ENCODE measurements at places on chromosomes 1 and 21.
A peak's percentile ranks its signal among the peaks of the same experiment; 100 is the strongest.

- H3K27me3 ChIP-seq, result no peaks in the 10 kb centered on the region
- peaks cover 17% of the 10 kb centered on the region for H3K4me1 ChIP-seq
Measured at GRCh38 chr1:225653463-225654276, 747 bp upstream of the ENAH start.

GRCh38 chr1:84690397-84691121, at the start of gene SSX2IP:
Gene SSX2IP (minus strand): TSS chr1:84690461. CDS start chr1:84671219, 19,242 bp downstream.
- peak; percentile 99 for DNase-seq
- H3K27me3 ChIP-seq, result no peaks in the 10 kb centered on the region
- H3K27ac ChIP-seq, result peak within 1 kb of the TSS; percentile 78
- peak within 1 kb of the TSS; percentile 79 for H3K4me3 ChIP-seq

DNA sequence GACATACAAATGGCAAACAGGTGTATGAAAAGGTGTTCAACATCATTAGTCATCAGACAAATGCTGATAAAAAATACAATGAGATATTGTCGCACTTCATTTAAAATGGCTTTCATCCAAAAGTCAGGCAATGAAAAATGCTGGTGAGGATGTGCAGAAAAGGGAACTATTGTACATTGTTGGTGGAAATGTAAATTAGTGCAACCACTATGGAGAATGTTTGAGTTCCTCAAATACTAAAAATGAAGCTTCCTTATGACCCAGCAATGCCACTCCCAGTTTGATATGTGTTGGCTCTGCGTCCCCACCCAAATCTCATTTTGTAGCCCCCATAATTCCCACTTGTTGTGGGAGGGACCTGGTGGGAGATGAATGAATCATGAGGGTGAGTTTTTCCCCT, 309.7 kb upstream of the ZRANB2 start:
- no peak for DNase-seq
- no peaks in the 10 kb centered on the region for H3K36me3 ChIP-seq
- no peaks in the 10 kb centered on the region for H3K27me3 ChIP-seq
- H3K4me1 ChIP-seq, result no peaks in the 10 kb centered on the region
- H3K27ac ChIP-seq, result no peak overlapping the region

GRCh38 chr1:54275349-54275748, 75.4 kb downstream of the MRPL37 start:
- no peaks in the 10 kb centered on the region for H3K4me1 ChIP-seq
- no peaks in the 10 kb centered on the region for H3K27me3 ChIP-seq
- H3K36me3 ChIP-seq, result peaks cover 8% of the 10 kb centered on the region
- no peak overlapping the region for H3K4me3 ChIP-seq
- H3K27ac ChIP-seq, result no peak overlapping the region

DNA sequence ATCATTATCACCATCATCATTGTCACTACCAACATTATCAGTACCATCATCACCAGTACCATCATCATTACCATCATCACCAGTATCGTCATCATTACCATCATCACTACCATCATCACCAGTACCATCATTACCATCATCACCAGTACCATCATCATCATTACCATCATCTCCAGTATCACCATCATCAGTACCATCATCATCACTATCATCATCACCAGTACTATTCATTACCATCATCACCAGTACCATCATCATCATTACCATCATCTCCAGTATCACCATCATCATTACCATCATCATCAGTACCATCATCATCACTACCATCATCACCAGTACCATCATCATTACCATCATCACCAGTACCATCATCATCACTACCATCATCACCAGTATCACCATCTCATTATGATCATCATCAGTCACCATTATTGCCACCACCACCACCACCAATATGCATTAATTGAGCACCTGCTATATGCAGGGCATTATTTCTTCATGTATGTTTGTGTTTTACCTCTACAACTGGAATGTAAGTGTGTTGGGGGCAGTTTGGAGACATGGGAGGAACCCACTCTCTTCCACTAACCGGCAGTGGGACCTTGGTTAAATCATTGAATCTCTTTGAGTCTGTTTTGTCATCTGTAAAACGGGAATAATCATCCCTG, 7.0 kb downstream of the ZBTB8B start:
- H3K4me3 ChIP-seq, result no peak overlapping the region
- H3K4me1 ChIP-seq, result no peaks in the 10 kb centered on the region
- no peak overlapping the region for H3K27ac ChIP-seq
- H3K27me3 ChIP-seq, result peaks cover 11% of the 10 kb centered on the region

DNA sequence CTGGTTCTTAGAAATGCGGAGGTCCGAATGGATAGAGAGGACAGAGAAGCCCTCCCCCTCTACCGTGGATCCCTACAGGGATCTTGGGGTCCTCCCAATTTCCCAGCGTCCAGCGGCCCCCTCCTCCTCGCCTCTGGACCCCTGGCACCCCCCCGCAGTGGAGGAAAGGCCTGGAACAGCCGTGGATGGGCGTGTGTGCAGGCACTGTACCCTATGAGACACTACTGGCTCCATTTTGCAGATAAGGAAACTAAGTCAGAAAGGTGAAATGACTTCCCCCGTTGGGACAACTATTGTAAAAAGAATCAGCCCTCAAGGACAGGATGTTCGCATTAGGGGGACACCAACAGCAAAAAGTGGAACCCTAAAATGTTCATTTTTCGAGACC, 931 bp upstream of the CLSTN1 start:
- H3K36me3 ChIP-seq, result no peaks in the 10 kb centered on the region
- H3K4me3 ChIP-seq, result peak overlapping the region; percentile 67
- DNase-seq, result no peak
- H3K27me3 ChIP-seq, result no peaks in the 10 kb centered on the region

GRCh38 chr1:212578041-212578440, 30.5 kb upstream of the ATF3 start:
- H3K4me1 ChIP-seq, result no peaks in the 10 kb centered on the region
- no peak overlapping the region for H3K27ac ChIP-seq
- DNase-seq, result no peak
- H3K27me3 ChIP-seq, result peaks cover 3% of the 10 kb centered on the region
- no peak overlapping the region for H3K4me3 ChIP-seq
- H3K36me3 ChIP-seq, result no peaks in the 10 kb centered on the region
